ENCODE measurements at places on chromosomes 1 and 21. TPM values are rescaled to one million over a fixed set of nuclear protein-coding genes. Genes with fewer than 3 reads are reported as not detected.

The AQP10 gene
- total RNA-seq, result not detected

GRCh38 chr1:107940701-107941100 lies 24.3 kb downstream of the VAV3 start:
- no peak for DNase-seq

The LRRC53 gene
- total RNA-seq, result not detected

DNA sequence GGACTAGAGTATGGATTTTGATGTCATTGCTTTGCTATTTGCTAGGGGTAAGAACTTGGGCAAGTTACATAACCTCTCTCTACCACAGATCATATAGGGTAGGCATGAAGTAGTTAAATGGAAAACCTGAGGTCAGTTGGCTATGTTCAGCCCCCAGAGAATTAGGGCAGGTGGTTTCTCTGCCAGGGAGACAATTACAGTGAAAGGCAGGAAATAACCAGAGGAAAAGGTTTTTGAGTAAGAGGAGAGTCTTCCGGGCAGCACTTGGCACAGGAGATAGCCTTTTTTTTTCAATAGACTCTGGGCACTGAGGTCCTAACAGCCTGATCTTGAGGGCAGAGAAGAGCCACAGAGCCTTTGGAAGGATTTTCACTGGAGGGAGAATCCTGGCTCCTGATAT lies 16.7 kb upstream of the SERBP1 start:
- DNase-seq, result no peak

- peak; percentile 62 for DNase-seq
These were observed 1.2 kb downstream of the XKR8 start for GRCh38 chr1:27960762-27961645.

DNA sequence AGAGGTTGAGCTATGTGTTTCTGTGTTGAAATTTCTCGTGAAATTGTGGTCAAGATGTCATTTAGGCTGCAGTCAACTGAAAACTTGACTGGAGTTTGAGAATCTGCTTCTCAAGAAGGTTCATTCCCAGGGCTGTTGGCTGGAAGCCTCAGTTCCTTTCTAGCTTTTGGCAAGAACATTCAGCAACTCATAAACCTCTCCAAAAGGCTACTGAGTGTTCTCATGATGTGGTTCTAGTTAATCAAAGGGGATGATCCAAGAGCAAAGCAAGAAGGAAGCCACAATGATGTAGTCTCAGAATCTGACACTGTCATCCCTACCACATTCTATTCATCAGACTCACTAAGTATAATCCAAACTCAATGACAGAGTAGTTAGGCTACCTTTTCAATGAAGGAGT lies 66.6 kb downstream of the SPATA6 start:
- no peak for DNase-seq

DNA sequence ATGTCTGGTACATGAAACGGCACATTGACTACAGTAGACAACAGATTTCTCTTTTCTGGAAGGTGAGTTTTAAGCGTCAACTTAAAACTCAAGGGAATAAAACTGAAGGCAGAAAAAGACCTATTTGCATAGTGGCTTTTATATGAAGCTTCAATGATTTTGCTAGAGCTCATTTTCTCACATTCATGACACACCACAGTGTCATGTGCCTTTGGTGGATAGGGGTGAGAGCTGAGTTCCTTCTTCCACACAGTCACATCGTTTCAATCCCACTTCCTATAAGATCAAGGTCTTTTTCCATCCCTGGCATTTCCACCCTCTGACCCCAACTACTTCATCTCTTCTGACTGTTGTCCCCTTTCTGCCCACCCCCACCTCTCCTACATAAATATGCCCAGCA lies 31.0 kb downstream of the IL12RB2 start:
- no peak for DNase-seq

All from right atrium auricular region (tissue), 2 donors.